ENCODE measurements at places on chromosomes 4 and X. TPM values are rescaled to one million over a fixed set of nuclear protein-coding genes. Genes with fewer than 3 reads are reported as not detected.

GRCh38 chr4:56958111-56958517 is 19.3 kb downstream of the NOA1 start:
- H3K4me3 ChIP-seq: no peak overlapping the region
- peaks cover 12% of the 10 kb centered on the region for H3K36me3 ChIP-seq
- no peak overlapping the region for H3K27ac ChIP-seq
- H3K27me3 ChIP-seq: no peaks in the 10 kb centered on the region

Gene ATP2B3
- total RNA-seq: not detected

DNA sequence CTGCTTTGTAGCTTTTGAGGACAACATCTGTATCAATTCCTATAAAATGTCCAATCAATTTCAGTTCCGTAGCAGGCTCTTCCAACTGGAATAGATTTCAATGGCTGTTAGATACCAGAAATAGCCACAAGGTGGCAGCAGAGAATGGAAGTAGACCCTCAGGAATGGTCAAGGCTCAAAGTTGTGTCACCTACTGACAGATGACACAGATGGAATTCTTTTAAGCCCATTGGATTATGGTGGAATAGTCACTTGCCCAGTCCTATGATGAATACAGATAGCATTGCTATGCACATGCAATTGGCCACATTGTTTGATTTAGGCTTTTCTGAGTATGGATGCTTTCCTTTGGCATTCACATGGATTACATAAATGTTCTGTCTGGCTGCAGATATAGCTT is 130.4 kb upstream of the RADX start:
- H3K27ac ChIP-seq: no peak overlapping the region
- H3K36me3 ChIP-seq: no peaks in the 10 kb centered on the region
- H3K4me3 ChIP-seq: no peak overlapping the region
- no peak for DNase-seq
- H3K27me3 ChIP-seq: no peaks in the 10 kb centered on the region

Gene DCHS2
- total RNA-seq: not detected

All from SJSA1 (cell line).